ENCODE measurements at places on chromosomes 11 and 22.

GRCh38 chr22:34326901-34327300 lies 406.6 kb upstream of the LARGE1 start:
- no peak for DNase-seq

- no peak for DNase-seq
Measured at GRCh38 chr11:115961159-115962003, 457.2 kb upstream of the CADM1 start.

DNA sequence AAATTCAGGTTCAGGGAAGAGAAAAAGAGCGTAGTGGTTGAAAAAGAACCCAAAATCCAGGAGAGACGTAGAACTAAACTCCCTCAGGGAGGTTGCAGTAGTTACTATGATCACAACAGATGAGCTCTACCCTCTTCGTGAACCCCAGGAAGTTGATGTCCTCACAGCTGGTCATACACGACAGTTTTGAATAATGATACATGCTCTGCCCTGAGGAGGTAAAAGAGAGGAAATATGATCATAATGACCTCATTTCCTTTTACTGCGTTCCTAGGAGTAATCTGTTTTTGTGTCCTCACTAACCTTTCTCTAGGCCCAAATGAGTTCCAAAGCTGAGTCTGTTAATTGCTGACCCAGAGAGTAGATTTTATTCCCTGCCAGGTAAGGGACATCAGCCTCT lies 1.3 kb downstream of the PATE2 start:
- DNase-seq = no peak

DNA sequence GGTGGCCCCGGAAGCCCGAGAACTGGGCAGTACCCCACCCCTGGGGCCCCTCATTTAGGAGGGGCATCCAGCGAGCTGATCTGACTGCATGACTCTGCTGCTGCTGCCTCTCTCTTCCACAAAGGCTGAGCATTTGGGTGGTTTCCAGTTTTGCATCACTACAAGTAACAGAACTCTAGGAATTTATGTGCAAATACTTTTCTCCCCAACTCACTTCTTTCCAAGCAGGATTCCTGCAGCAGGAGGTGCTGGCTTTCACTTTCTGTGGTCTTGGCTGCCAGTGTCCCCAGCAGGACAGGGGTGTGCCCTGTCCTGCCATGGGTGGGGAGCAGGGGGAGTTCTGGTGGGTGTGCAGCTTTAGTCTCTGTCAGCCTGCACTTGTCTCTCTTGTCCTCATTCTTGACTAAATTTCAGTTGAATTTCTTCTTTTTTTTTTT lies 21.2 kb downstream of the UPB1 start:
- no peak for DNase-seq

All from midbrain (tissue), 1 donor.